ENCODE measurements at places on chromosomes 16 and 17. TPM values are rescaled to one million over a fixed set of nuclear protein-coding genes. Genes with fewer than 3 reads are reported as not detected.
A peak's percentile ranks its signal among the peaks of the same experiment; 100 is the strongest.

Gene AMDHD2
- 22.0 TPM for total RNA-seq

Gene CHD9NB
- 0.17 TPM for total RNA-seq

Gene KCNJ16
- not detected for total RNA-seq

Gene ITGB3
- total RNA-seq: 22.1 TPM

DNA sequence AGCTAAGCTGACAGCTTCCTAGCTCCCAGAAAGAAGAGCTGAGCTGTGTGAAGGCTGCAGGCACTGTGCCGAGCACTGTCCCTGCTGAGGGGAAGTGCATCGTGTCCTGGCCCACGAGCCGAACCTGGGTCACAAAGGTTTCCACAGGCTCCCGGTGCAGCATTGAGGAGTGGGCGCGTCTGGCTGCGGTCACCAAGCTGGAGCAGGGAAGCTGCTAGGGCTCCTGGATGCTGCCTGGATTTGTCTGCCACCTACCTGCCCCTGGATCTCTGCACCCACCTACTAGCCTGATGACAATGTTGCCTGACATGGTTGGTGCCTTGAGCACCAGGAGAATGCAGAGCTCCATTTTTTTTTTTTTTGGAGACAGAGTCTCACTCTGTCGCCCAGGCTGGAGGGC lies 6.5 kb upstream of the SRRM2 start:
- DNase-seq: no peak

- DNase-seq: no peak
Observed at GRCh38 chr16:72455743-72456659, 284.0 kb upstream of the PMFBP1 start.

- peak; percentile 76 for DNase-seq
Observed at GRCh38 chr16:24075931-24076716, 180.0 kb upstream of the CACNG3 start.

DNA sequence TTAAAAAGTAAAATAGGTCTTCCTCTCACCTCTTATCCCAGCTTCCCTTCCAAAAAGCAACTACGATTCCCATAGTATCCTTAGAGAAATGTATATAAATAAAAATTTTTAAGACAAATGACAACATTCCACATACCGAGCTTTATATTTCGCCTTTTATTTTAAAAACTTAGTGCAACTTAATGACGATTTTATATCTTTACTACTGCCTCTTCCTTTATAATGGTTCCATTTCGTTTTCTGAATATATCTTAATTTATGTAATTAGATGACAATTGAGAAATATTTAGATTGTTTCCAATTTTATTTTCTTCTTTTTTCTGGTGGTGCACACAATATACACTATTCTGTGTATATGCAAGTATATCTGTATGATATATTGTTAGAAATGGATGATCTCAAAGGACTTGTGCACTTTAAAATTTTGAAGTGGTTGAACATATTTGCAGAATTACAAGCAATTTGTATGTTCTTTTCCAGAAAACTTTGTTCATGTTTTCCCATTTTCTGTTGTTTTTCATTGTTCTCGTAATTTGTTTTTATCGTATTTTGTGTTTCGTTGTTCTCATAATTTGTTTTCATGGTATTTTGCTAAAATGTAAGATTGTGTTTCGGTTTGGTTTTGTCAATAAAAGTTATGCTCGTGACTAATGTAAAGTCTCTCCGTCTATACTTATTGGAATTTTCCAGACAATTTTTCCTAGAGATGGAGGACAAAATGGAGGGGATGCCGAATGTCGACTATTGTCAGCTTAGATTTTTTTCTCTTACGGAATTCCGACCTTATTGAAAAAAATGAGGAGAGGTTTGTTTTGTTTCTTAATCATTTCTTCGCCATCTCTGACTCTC lies 20.4 kb upstream of the HOXB13 start:
- DNase-seq: no peak
